Activated CD4-positive, alpha-beta T cell treated with anti-CD3 and anti-CD28 coated beads, Interleukin-2, Interleukin-4, amounts not matched to agents 100 ng/mL and 50 ng/mL, durations not matched to agents 16 hours and 8 hours (primary cell): ENCODE measurements at places on chromosomes 6 and 20.

- DNase-seq = peak; percentile 70
Observed at GRCh38 chr6:109202409-109203264, 107.3 kb downstream of the CEP57L1 start.

DNA sequence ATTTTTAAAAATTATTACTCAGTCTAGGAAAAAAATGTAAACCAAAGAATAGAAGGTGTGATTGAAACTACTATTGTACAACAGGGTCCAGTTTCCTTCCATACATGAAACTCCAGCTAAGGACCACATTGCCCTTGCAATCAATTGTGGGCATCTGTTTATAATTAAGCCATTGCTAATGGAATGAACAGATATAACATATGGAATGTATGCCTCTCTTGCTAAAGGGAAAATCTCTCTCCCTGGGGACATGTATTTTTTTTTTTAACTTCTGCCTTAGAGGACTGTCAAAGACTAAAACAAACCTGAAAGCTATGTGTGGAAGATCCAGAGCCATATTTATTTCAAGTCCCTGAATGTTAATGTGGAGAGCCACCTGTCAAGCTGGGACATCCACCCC, 336.8 kb upstream of the MANEA start:
- DNase-seq = no peak

DNA sequence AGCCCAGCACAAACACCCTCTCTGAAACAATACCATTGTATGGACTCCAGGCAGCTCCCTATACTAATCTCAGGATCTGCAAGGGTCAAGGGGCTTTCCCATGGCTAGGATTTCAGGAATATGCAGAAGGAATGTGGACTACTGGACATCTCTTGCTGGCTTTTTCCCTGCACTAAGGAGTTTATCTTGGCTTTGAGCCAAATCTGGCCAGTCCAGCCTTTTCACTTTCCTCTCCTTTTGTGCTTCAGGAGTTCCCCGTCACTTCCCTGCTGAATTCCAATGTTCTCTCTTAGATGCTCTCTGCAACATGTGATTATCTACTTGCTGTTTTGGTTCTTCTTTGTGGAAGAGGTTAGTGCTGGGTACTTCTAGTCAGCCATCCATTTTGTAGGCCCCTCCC, 568.2 kb downstream of the HDGFL1 start:
- DNase-seq = no peak

- no peak for DNase-seq
Observed at GRCh38 chr6:72425003-72425681, 196.7 kb upstream of the KCNQ5 start.

GRCh38 chr6:70103798-70104197, 199.1 kb downstream of the COL9A1 start:
- DNase-seq = no peak

- DNase-seq = no peak
Observed at GRCh38 chr6:167881327-167881726, 54.6 kb downstream of the AFDN start.

GRCh38 chr6:18509871-18510643, 122.9 kb downstream of the RNF144B start:
- peak; percentile 17 for DNase-seq

GRCh38 chr6:96898241-96898851, 655 bp upstream of the NDUFAF4 start:
- DNase-seq = peak; percentile 21

- DNase-seq = no peak
Observed at GRCh38 chr6:31879901-31880300, 1.1 kb upstream of the SLC44A4 start.

DNA sequence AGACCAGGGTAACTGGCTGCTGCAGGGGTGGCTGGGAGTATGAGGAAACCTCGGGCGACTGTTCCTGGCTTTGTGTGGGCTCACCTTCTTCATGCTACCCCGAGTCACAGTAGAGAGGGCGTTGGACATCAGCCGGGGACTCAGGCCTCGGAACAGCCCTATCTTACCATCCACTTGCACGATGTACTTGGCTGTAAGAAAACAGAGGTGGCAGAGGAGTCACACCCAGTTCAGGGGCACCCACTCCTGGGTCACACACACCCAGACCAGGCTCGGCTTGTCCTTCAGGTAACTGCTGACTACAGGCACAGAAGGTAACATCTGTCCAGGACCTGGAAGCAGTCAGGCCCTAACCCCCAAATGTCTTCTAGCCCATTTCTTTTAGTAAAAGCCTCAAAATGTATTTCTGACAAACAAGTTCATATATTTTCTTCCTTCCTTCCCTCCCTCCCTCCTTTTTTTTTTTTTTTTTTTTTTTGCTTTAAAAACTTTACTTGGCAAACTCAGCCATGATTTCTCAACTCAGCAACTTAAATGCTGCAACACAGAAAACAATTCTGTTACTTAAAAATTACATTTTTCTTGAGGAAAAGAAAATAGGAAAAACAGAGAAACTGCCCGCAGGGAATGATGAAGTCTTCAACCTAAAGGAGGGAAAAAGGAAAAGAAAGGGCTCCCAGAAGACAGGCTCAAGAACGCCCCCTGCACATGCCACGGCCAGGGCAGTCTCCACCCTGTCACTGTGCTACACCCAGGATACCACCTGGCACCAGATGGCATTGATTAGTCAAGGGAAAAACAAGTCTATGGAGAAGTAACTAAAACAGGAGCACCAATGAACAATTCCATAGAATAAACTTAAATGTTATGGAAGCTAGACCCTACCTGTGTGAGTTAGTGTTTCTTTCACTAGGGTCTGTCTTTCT, 7.3 kb downstream of the MTCH1 start:
- no peak for DNase-seq

DNA sequence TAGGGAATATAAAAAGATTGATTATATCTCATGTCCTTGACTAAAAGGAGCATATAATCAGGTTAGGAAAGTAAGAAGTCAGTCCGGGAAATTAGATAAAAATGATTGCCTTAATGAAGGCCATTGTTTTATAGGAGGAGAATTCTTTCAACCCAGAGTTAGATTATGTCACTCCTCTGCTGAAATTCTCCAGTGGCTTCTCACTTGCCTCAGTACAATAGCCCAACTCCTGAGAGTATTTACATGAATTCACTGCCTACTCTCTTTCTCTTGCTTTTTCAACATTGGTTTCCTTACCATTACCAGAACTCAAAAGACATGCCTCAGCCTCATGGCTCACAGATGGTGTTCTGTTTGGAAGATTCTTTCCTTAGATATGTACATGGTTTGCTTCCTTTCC, 114.9 kb downstream of the EPHA7 start:
- no peak for DNase-seq

DNA sequence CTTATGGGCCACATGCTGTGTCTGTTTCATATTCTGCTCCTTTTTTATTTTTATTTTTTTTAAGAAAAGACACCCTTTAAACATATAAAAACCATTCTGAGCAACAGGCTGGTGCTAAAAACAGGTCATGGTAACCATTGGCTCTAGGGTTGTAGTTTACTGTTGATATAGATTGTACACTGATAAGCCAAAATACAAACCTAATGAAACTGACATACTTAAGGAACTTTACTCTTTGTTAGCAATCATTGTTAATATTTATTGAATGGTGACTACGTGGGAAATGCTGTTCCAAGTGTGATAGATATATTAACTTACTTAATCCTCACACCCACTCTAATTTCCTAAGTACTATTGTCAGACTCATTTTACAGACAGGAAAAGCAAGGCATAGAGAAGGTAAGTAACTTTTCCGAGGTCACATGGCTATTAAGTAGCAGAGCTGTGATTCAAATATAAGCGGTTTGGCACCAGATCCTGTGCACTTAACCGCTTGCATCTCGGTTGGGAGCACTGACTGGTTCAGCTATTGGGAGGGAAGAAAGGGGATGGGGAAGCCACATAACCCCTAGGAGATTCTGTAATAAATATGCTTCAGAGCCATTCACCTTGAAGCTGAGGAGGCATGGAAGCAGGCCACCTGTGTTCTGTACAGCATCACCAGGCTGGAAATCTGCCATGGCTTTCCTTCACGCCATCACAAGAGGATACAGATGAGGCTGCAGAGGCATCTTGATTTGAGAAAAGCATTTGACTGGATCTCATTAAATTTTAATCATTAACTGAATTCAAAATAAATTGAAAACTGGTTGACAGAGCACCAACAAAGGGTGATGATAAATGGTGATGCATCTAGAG, 4.9 kb downstream of the TRAF3IP2 start:
- DNase-seq = no peak

- DNase-seq = no peak
Observed at GRCh38 chr6:169163411-169163901, 90.2 kb downstream of the THBS2 start.

DNA sequence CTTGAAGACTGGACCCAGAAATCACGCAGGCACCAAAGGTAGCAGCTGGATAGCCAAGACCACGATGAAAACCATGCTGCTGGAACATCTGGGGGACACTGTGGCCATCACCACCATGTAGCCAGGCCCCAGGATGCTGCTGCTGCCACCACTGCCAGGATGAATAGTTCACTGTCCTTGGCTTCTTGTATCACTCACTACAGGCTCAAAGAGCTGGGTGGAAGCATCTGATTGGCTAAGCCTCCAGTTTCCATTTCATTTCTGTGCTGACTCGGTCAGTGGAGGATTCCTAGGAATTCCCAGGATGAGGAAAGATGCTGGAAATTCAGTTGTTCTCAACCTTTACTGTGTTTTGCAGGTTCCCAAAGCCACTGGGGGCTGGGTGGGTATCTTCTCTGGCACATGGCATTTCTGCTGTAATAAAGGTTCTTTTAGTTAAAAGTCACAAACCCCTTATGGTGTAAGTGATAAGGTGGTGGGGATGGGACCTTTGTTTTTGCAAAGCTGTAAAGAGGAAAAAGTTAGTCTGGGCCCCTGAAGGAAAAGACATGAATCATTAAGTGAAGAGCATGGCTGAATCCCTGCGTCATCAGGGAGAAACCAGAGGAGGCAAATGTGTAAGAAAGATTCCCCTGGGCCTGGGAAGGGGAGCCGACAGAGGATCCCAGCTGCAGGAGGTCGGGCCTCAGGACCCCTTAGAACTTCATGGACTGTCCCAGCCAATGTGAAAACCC, 75.6 kb upstream of the RNF24 start:
- no peak for DNase-seq

DNA sequence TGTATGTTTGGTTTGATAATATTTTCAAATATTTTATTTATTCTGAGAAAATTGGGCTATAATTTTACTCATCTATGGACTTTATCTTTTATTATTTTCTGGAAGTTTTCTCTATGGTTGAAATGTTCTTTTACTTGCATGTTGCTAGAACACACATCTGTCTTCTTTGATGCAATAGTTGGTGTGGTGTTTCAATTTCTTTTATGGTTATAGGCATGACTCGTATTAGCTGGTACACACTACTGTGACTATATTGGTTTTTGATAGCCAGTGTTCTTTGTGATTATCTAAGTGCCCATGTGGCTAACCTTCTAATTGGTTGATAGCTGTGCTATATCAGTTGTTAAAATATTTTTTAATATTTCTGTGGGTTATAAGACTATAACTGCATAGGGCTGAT, 1343.3 kb upstream of the GJE1 start:
- no peak for DNase-seq

GRCh38 chr6:42007286-42008137, 42.8 kb upstream of the TAF8 start:
- DNase-seq = no peak

DNA sequence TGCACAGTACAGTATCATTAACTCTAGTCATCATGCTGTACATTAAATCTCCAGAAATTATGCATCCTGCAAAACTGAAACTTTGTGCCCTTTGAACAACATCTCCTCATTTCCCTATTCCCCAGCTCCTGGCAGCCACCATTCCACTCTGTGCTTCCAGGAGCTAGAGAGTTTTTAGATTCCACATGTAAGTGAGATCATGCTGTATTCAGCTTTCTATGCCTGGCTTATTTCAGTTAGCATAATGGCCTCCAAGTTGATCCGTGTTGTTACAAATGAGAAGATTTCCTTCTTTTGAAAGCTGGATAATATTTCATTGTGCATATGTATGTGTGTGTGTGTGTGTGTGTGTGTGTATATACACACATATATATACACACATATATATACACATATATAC, 86.9 kb upstream of the SLC24A3 start:
- no peak for DNase-seq

DNA sequence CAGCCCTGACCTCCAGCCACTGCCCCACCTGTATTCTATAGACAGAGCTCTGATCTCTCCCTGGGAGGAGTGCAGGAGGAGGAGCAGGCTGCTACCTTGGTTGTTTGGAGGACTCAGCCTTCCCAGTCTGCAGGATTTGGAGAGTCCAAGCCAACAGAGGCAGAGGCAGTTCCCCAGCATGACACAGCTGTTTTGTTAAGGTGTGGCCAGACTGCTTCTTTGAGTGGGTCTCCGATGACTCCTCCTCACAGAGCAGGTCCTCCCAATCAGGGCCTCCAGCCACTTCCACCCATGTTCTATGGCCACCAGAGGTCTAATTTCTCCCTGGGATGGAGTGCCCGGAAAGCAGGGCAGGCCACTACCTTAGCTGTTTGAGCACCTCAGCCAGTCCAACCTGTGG, 203.5 kb downstream of the HACE1 start:
- DNase-seq = no peak

DNA sequence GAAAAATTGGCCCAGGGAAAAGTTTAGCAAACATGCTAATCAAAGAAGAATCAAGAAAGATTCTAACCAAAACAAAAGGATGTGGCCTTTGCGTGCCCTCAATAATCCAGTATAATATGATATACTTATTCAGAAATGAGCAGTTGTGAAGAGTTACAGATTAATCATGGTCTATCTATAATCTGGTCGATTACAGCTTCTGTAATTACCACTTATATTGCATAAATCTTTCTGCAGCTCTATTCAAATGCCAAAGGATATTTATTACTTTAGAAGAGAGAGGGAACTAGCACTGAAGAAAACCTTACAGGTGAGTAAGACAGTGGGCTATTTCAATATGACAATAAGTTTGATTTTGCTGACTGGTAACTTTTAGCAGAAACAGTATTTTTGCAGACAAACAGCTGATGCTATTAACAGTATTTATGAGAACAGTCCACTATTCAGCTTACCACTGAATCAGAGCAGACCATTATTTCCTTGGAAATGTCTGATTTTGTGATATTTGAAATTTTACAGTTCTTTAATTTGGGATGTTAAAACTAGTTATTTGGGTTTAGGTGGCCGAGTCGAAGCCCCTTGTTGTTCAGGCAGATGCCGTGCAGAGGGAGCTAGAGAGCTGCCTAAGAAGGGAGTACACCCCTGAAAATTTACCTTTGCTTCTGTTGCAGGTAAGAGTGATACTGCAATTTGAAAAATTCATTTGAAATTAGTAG, 92.2 kb downstream of the CEP57L1 start:
- peak; percentile 54 for DNase-seq

- peak; percentile 27 for DNase-seq
Observed at GRCh38 chr6:89117211-89118108, at the start of gene SRSF12. SRSF12 (minus strand) TSS chr6:89118071; CDS start chr6:89117887, 184 bp downstream.

GRCh38 chr20:38017959-38018358, 15.3 kb downstream of the TTI1 start:
- no peak for DNase-seq

- DNase-seq = no peak
Observed at GRCh38 chr6:140542863-140543262, 1168.4 kb upstream of the CITED2 start.

GRCh38 chr6:45983062-45983461, 32.6 kb downstream of the CLIC5 start:
- DNase-seq = no peak
